NCI-H510A treated with DMSO at 0.1 percent for 48 hours (cell line): ENCODE measurements at places on chromosomes 16 and 17.

DNA sequence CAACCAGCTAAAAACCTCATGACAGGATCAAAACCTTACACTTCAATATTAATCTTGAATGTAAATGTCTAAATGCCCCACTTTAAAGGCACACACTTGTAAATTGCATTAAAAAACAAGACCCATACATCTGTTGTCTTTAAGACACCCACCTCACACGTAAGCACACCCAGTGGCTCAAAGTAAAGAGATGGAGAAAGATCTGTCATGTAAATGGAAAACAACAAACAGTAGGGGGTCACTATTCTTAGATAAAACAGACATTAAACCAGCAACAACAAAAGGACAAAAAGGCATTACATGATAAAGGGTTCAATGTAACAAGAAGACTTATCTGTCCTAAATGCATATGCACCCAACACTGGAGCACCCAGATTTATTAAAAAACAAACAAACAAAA is 35.6 kb downstream of the SDR42E1 start:
- no peak for DNase-seq

DNA sequence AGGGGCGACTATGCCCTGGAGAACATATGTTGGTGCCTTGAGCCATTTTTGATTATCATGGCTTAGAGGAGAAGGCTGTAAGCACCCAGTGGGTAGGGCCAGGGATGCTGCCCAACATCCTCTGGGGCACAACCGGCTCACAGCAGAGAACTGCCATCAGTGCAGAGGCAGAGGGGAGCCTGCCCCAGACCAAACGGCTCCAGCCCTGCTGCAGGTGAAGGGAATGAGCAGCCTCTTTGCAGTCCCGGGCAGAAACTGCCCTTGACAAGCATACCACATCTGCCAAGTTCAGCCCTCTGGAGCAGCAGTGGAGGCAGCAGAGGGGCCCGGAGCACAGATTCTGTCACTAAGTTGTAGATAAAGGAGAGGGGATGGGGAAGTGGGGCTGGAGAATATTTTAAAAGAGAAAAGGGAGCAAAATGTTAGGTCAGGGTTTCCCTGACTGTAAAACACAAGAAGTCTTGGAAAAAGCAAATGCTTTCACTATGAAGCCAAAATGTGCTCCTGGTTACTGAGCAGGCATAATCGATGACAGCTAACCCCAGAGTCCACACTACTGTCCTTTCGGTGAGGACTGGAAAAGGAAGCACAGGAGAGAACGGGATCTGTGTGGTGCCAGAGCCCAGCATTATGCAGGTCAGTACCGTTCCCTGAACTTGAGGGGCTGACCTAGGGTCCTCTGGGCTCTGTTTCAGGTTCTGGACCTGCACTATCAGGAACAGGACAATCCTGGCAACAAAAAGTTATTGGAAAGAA is 72.0 kb downstream of the CREBBP start:
- no peak for DNase-seq

DNA sequence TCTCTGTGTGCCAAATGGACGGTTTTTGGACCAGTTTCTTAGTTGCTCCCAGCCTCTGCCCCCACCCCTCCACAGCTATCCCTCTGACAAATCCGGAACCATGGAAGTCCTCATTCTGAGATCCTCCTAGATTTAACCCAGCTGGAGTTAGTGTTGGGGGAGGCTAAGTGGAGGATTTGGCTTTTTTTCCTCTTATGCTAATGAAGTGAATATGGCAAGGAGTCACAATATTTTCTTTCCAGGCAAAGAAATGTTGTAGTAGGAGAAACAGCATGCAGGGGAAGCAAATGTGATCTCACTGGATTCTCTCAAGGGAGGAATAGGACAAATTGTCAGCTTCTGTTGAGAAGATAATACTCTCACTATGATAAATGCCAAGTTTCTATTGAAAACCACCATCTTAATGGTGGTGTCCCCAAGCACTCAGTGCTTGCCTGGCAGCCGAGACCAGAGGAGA is 159.5 kb downstream of the MSI2 start:
- DNase-seq, result no peak

DNA sequence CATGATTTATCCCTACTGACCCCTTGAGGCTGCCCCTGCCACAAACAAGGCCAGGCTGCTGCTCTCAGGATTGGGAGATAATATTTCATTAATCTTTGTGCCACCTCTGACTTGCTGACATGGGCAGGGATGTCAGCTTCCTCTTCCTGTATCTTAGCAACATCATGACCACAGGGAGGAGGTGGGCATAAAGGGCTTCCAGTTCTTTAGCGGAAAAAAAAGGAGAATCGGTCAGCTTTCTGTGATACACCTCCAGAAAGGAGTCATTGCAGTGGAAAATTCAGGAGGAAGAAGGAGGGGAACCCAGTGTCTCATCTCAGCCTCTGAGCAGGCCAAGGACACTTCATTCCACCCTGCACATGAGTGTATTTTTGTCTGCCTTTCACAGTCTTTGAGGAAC is 206.8 kb upstream of the SDK2 start:
- DNase-seq, result no peak

- DNase-seq, result no peak
Measured at GRCh38 chr16:70757183-70757582, 43.8 kb downstream of the VAC14 start.

DNA sequence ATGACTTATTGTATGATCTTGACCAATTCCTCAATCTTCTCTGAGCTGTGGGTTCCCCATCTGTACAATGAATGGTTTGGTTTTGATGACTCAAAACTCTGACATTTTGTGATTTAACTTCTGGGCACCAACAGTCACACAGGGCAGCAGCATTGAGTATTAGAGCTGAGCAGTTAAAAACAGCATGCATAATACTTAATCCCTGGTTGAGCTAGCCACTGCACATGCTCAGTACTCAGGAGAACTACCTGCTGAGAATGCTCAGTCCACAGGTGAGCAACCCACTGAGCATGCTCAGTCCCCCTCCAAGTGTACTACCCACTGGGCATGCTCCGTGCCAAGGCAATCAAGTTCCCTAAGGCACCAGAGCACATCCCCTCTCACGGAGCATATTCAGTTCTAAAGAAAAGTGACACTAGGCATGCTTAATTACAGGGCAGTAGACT is 68.7 kb downstream of the AIPL1 start:
- DNase-seq, result no peak

GRCh38 chr17:12229335-12229734 is 208.7 kb downstream of the MAP2K4 start:
- no peak for DNase-seq

DNA sequence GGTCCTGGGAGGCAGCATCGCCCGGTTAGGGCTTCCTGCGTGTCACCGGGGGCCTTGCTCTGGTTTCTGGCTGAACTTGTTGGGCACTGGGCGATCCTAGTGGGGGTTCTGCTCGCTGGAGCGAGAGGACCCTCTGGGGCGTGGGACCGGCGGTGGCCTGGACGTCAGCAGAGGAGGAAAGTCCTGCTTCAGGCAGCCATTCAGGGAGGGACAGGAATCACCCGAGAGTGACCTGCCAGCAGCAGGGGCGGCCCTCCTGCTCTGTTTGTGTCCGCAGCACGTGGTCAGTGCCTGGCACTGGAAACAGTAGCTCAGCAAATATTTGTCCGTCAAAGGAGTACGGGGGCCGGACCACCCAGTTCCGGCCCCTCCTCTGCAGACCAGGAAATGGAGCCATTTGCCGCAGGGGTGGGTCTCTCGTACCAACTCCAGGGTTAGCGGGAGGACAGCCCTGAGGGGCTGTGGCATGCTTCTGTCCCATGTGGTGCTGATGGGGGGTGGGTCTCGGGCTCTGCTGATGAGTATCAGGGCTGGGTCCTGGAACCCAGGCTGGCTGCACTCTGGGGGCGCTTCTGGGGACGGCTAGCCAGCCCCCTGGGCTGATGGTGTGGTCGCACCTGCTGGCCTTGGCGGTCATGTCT is 48.3 kb downstream of the BAIAP2 start:
- no peak for DNase-seq

- DNase-seq, result no peak
Measured at GRCh38 chr16:20844054-20844453, 37.7 kb downstream of the REXO5 start.

GRCh38 chr16:58222532-58223316 is 24.8 kb upstream of the CSNK2A2 start:
- DNase-seq, result no peak

GRCh38 chr16:56450275-56450985 is 702 bp downstream of the NUDT21 start:
- no peak for DNase-seq

GRCh38 chr17:63529711-63530556 is 6.8 kb downstream of the KCNH6 start:
- DNase-seq, result no peak

GRCh38 chr17:8873801-8874715 is 6.6 kb upstream of the PIK3R6 start:
- DNase-seq, result no peak

- DNase-seq, result peak; percentile 64
Measured at GRCh38 chr16:4140652-4141051, 24.4 kb upstream of the ADCY9 start.

GRCh38 chr17:3318336-3318735 is 20.2 kb upstream of the OR3A1 start:
- DNase-seq, result no peak

GRCh38 chr17:59722623-59723022 is 15.2 kb downstream of the VMP1 start:
- no peak for DNase-seq

- no peak for DNase-seq
Measured at GRCh38 chr16:50274326-50275097, 8.2 kb downstream of the ADCY7 start.

- no peak for DNase-seq
Measured at GRCh38 chr16:87016046-87017035, 300.9 kb downstream of the C16orf95 start.

- DNase-seq, result no peak
Measured at GRCh38 chr17:76688165-76688622, 22.6 kb downstream of the MXRA7 start.

DNA sequence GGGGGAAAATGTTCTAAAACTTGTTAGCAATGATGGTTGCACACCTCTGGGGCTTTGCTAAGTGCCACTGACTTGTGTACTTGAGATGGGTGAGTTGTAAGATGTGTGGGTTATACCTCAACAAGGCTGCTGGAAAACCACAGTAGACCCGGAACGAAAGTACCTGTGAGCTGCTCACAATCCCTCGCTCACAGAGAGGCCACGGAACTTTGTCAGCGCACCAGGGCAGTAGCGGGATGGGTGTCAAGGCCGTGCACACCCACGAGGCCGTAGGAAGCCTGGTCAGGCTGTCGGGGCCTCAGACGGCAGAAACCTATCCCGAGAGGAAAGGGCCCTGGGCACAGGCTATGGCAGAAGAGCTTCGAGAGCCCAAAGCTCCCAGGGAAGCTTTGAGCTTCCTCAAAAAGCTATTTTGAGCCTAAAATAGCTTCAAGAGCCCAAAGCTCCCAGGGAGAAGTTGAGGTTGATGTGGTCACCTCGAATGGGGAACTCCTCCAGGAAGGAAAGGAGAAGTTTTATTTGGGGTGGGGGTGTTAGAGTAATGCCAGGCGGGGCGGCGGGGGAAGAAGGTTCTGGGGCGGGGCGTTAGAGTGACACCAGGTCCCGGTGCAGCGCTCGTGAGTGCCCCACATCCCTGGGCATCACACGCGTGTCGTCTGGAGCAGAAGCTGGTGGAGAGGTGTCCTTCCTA is 19.0 kb downstream of the CBFA2T3 start:
- no peak for DNase-seq

DNA sequence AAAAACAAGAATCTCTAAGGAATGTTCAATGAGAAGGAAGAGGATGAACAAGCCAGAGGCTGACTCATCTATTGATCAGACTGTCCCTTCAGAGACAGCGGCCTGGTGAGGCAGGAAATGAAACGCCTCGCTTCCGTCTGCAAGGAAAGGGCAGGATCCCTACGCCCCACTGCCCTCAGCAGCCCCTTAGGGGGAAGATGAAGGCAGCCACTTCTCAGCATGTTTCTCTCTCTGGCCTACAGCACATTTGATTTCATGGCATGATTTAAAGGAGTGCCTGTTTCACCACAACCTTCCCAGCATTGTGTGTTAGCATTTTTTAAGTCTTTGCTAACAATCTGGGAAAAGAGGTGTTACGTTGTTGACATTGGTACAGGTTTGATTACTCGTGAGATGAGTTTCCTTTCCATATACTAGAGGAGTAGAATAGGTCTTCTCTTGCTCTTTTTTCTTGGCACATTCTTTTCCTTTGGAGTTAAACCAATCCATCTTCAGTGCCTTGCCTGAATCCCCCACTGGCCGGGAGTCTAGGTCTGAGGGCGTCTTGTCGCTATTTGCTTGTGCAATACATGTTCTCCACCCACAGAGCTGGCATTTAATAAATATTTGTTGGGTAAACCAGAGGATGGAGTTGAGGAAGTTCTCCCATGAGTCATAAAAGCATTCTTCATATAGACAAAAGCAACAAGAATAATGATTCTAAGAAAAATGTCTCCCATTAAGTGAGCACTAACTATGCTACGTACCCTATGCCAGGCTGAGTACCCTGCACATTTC is 47.4 kb downstream of the RBFOX3 start:
- DNase-seq, result no peak

DNA sequence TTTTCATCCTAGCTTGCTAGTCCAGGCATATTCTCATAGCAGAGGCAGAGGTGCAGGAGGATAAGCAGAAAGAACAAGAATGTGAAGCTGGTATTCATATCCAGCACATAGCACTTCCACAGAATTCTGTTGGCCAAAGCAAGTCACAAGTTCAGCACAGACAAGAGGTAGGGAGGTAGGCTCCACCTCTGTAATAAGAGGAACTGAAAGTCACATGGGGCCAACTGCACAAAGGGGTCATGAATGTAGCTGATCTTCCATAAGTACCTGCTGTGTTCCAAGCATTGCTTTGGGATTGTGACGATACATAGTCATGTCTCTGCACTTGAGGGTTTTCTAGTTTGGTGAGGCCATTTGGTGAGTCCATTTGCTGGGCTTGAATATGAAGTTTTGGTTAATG is 110.8 kb upstream of the MPHOSPH6 start:
- DNase-seq, result no peak

- DNase-seq, result no peak
Measured at GRCh38 chr16:60582528-60582927, 1453.7 kb downstream of the CDH8 start.

GRCh38 chr16:21100447-21100846 is 50.2 kb downstream of the DNAH3 start:
- no peak for DNase-seq

GRCh38 chr17:42286411-42287221 is 1.7 kb upstream of the STAT5A start:
- no peak for DNase-seq

- DNase-seq, result no peak
Measured at GRCh38 chr16:81646561-81646960, 132.5 kb upstream of the PLCG2 start.

DNA sequence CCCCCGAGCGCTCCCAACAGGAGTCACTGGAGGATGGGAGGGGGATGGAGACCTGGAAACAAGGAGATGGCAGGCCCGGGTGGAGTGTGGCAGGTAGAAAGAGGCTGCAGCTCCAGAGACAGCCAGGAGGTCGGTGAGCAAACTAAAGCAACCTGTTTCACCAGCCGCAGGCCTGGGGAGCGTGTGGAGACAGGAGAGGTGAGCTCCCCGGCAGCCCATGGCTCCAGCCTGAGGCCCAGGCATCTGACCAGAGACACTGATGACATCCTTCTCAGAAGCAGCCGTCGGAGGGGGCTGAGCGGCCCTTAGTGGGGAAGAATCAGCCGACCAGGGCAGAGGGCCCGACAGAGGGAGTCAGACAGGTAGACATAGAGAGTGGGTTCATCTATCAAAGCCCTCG is 165.1 kb downstream of the ZNF423 start:
- no peak for DNase-seq

- no peak for DNase-seq
Measured at GRCh38 chr16:55189682-55190636, 134.0 kb upstream of the IRX6 start.

GRCh38 chr17:49987290-49987585 is 7.8 kb downstream of the DLX3 start:
- no peak for DNase-seq

GRCh38 chr17:76917829-76918228 is 49.6 kb downstream of the MGAT5B start:
- DNase-seq, result no peak
